ENCODE measurements at places on chromosomes 13 and 19.
A peak's percentile ranks its signal among the peaks of the same experiment; 100 is the strongest.

DNA sequence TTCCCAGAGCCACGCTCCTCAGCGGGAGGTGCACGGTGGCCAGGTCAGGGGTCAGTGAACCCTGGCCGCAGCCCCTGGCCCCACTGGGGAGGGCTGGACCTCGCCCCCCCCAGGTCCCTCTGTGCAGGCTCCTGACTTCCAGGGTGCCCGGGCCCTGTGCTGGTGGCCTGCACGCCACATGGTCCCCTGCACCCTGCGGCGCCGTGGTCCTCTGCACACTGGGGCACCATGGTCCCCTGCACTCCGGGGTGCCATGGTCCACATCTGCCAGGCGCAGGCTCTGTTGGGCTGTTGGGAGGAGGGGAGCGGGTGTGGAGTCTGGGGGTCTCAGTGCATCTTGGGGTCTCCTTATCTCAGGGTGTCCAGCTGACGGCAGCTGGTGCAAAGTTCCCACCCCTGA, 23.3 kb upstream of the TMEM255B start:
- DNase-seq = no peak

DNA sequence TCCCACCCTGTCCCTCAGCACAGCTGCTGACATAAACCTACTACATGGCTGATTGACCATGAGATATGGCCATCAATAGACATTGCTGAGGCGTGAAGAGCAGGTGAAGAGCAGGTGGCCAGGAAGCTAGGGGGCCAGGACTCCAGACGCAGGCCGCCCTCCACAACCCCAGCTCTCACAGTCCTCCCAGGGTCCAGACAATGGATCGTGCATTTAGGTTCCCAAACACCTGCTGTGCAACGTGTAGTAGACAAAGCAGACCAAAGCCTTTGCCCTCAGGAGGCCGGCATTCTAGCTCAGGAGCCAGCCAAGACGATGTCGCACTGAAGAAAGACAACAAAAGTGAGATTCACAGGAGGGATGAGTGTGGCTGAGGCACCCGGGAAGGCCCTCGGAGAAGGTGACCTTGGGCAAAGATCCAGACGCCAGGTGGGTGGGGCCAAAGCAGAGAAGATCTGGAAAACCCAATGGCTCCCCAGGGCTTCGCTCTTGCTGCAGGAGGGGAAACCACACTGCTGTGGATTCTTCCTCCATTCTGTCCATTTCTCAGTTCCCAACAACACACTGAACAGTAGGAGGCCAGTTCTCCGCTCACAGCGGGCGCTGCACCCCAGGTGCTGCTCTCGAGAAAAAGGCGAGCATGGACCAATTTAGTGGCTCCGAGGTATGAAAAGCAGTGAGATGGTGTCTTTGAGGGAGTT, 1.4 kb downstream of the FFAR1 start:
- DNase-seq = no peak

- no peak for DNase-seq
These were observed 1.2 kb downstream of the TPGS1 start for GRCh38 chr19:508204-509150.

GRCh38 chr19:45352914-45353796, 12.6 kb downstream of the KLC3 start:
- DNase-seq = no peak

DNA sequence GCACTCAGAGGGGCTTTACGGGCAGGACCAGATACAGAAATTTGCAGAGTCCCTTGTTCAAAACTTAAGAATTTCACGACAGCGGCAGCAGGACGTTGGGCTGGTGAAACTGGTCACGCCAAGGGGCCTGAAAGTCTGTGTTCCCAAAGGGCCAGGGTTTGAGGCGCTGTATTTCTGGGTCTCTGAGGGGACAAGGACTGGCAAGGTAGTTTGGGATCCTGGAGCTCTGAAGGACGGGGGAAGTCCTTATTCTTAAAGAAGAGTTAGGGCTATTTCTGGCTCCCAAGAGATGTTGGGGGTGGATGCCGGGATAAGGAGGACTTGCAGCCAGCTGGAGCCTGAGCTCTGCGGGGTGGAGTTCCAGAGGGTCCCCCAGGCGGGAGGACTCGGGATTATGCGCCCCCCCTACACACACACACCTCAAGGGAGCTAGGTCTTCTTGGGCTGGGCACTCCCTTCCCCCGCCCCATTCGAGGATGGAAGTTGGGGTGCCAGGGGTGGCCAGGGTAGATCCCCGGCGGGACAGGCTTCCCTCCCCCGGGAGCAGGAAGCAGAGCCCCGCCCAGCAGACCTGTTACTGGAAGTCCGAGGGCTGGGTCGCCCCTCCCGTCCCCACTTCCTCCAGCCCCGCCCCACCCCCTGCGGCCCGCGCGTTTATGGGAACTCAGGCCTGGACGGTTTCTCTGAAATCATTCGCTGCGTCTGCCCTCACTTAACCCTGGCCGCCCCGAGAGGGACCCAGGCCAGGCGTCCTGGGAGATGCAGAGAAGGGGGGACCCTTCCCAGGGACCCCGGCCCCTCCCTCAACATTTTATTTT, 5.6 kb downstream of the BCL3 start:
- DNase-seq = peak; percentile 22

- DNase-seq = peak; percentile 79
These were observed at the start of gene ZNF808 for GRCh38 chr19:52527134-52527955. TSS of gene ZNF808 (plus strand) at chr19:52527668. CDS start at chr19:52543285, 15,617 bp downstream.

GRCh38 chr19:18282021-18282787, 782 bp upstream of the JUND start:
- DNase-seq = no peak

Measured in C1 segment of cervical spinal cord (tissue), 14 donors.